NCI-H526 treated with DMSO at 0.1 percent for 48 hours (cell line): ENCODE measurements at places on chromosomes 5 and 9.

- DNase-seq, result no peak
Measured at GRCh38 chr5:179319741-179320281, 25.4 kb downstream of the ADAMTS2 start.

GRCh38 chr9:22098643-22099332, 89.7 kb upstream of the CDKN2B start:
- DNase-seq, result no peak

DNA sequence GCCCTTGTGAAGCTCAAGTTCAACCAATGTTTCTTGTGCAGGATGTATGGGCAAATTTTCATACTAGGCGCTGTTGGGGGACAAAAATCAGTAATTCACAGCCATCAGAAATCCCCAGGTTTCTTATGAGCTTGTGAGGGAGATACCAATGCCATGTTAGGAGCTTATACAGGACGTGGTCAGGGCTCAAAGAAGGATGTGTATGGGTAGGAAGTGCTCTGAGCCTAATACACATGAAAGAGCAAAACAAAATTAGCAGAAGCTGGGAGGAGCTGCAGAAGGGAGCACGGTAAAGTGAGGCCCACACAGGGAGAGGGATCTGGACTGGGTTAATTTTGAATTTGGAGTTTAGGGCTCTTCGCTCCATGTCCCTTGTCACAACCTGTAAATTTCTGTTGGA, 114.6 kb upstream of the MAP3K1 start:
- DNase-seq, result no peak

DNA sequence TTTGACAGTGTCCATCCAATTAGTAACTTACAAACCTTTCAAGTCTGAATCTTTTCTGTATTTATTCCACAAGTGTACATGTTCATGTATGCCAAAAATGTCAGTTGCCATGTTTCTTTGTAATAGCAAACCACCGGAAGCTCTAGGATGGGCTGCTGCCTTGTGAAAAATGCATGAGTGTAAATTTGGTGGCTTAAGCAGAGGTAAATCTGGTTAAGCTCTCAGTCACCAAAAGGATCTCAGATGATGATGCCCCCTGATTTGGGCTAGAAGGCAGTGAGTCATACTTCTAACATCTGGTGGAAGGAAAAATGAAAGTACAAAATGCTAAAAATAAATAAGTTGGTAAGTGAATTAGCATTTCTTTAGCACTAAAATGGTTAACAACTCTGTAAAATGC, 567.5 kb downstream of the ELAVL2 start:
- DNase-seq, result no peak

- no peak for DNase-seq
Measured at GRCh38 chr5:133441166-133441815, 171.1 kb downstream of the FSTL4 start.

GRCh38 chr5:159133041-159133741, 33.5 kb upstream of the EBF1 start:
- DNase-seq, result peak; percentile 17

DNA sequence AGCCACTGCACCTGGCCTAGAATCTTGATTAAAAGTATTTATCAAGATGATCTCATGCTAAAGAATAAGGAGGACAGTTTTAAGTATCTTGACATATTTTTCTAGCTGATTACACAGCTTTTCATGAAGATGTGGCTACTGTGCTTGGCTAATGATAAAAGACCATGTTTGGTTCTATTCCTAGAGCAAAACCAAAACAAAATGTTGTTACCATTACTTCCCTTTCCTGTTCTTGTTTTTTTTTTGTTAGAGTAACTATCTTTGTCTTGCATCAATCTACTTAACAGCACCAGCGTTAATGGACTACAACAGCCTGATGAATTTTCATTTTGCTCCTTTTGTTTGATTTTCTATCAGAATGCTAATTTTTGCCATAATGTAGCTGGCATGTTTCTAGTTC, 86.2 kb upstream of the DHFR start:
- DNase-seq, result no peak

GRCh38 chr5:134902071-134902801, 2.7 kb upstream of the PCBD2 start:
- DNase-seq, result no peak

GRCh38 chr9:14221119-14221518, 92.8 kb downstream of the NFIB start:
- no peak for DNase-seq

GRCh38 chr9:136521537-136521936, 24.3 kb downstream of the NOTCH1 start:
- no peak for DNase-seq

- DNase-seq, result no peak
Measured at GRCh38 chr5:159897786-159898393, 18.4 kb upstream of the ADRA1B start.

GRCh38 chr5:33415811-33416354, 24.9 kb upstream of the TARS1 start:
- no peak for DNase-seq

- DNase-seq, result no peak
Measured at GRCh38 chr9:73667749-73668148, 516.1 kb downstream of the ANXA1 start.

GRCh38 chr5:84870369-84870768, 485.7 kb upstream of the EDIL3 start:
- DNase-seq, result no peak

- no peak for DNase-seq
Measured at GRCh38 chr9:15354713-15355112, 47.7 kb upstream of the TTC39B start.

GRCh38 chr5:174655351-174655750, 69.0 kb upstream of the MSX2 start:
- DNase-seq, result no peak

GRCh38 chr9:83422527-83422926, 115.7 kb downstream of the FRMD3 start:
- no peak for DNase-seq

DNA sequence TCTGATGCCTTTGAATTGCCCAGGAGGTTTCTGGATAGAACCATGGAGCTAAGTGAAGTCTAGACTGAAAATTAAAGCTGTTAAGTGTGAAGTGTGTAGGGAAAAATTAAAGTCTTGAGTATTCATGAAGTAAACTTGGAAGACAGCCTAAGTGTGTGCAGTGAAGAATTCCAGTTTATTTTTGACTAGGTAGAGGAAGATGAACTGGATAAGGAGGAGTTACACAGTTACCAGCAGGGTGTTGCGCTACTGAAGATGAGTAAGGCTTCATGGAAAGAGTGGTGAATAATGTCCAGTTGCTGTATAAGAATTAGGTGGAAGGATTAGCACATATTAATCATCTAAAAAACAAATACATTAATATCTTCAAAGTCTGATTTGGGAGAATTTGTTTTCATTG, 5.7 kb upstream of the CHD1 start:
- DNase-seq, result no peak

GRCh38 chr9:103789686-103790085, 304.4 kb upstream of the SMC2 start:
- no peak for DNase-seq

GRCh38 chr5:52504584-52505240, 283.0 kb upstream of the ITGA1 start:
- no peak for DNase-seq
